SW 1271 (cell line): ENCODE measurements at places on chromosomes 2 and 18.

- no peak for DNase-seq
Measured at GRCh38 chr2:111678651-111679050, 205.3 kb downstream of the ANAPC1 start.

- DNase-seq = no peak
Measured at GRCh38 chr2:26658691-26659346, 17.7 kb upstream of the CIB4 start.

DNA sequence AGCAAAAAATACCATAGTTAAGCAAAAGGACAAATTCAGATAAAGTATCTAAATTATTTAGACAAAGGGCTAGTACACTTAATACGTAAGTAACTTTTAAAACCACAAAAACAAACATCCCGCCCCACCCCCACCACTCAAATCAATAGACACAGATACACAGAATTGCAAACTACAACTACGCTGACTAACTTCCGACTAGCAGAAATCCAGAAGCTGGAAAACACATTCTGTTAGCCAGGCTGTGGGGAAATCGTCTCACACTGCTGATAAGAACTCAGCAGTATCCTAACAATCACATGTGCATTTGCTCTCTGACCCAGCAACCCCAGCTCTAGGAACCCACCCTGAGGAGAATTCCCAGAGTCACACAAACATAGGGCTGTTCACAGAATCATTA is 16.6 kb downstream of the FAM168B start:
- no peak for DNase-seq

GRCh38 chr2:241560883-241561474 is 2.4 kb downstream of the BOK start:
- DNase-seq = no peak

GRCh38 chr2:46334389-46335271 is 37.4 kb downstream of the EPAS1 start:
- no peak for DNase-seq

- DNase-seq = no peak
Measured at GRCh38 chr2:174693344-174693743, 70.9 kb downstream of the CHRNA1 start.

- DNase-seq = no peak
Measured at GRCh38 chr2:11872948-11873269, 126.5 kb downstream of the LPIN1 start.

DNA sequence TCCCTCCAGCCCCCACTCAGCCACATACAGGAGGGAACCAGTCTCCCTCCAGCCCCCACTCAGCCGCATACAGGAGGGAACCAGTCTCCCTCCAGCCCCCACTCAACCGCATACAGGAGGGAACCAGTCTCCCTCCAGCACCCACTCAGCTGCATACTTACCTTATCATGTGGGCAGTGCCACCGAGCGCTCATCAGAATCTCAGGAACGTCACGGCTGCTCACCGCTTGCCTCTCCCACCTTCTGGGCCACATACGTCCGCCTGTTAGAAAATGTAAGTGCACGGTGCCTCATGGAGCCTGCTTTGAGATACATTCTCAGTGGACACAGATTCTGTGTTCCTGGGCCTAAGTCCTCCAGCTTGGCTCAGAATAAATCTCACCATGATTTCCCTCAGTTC is 124.8 kb downstream of the PXDN start:
- DNase-seq = no peak
